Ovary (tissue), 10 donors: ENCODE measurements at places on chromosomes 11 and 22. TPM values are rescaled to one million over a fixed set of nuclear protein-coding genes. Genes with fewer than 3 reads are reported as not detected.

- no peaks in the 10 kb centered on the region for H3K27me3 ChIP-seq
- no peaks in the 10 kb centered on the region for H3K36me3 ChIP-seq
- DNase-seq: no peak
- no peaks in the 10 kb centered on the region for H3K4me1 ChIP-seq
Observed at GRCh38 chr11:112042161-112042960, 17.2 kb downstream of the DLAT start.

GRCh38 chr11:58919980-58920379 is 19.3 kb upstream of the GLYATL1 start:
- H3K27me3 ChIP-seq: no peaks in the 10 kb centered on the region
- no peak for DNase-seq
- no peaks in the 10 kb centered on the region for H3K4me1 ChIP-seq
- no peak overlapping the region for H3K27ac ChIP-seq

GRCh38 chr22:49613511-49614270 is 214.0 kb downstream of the BRD1 start:
- no peaks in the 10 kb centered on the region for H3K27me3 ChIP-seq
- DNase-seq: no peak
- H3K4me3 ChIP-seq: no peak overlapping the region
- no peaks in the 10 kb centered on the region for H3K4me1 ChIP-seq

- DNase-seq: no peak
- no peaks in the 10 kb centered on the region for H3K27me3 ChIP-seq
- no peak overlapping the region for H3K4me3 ChIP-seq
Observed at GRCh38 chr11:15967966-15968365, 388.4 kb downstream of the SOX6 start.

GRCh38 chr11:71279916-71280645 is 27.7 kb upstream of the SHANK2 start:
- no peaks in the 10 kb centered on the region for H3K36me3 ChIP-seq
- H3K27ac ChIP-seq: no peak overlapping the region
- DNase-seq: no peak
- H3K4me1 ChIP-seq: no peaks in the 10 kb centered on the region

DNA sequence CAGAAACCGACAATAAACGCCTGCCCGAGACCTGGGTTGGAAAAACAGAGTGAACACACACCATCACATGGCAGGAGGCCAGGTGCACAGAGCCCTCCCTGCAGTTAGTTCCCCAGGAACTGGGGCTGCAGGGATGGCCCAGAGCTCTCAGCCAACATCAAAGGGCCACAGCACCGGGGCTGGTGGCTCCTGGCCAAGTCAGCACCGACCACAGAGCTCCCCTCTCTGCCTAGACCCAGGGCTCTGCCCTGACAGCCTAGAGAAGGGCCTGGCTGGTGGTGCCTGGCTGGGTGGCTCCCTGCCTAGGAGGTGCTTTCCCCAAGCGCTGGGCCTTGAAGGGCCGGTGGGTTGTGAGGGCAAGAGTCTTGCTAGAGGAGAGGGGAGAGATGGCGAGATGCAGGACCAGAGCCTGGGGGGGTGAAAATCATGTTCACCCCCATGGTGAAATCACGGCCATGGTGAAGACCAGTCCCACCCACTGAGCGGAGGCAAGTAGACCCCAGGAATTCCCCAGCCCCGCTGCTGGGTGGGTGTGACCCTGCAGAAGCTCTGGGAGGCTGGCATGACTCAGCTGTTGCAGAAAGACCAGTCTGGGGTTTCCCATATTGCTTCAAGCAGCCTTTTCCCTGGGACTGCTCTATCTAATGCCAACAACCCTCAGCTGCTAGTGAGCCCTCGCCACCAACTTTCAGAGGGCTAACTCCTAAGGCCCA is 7.2 kb upstream of the BID start:
- H3K27ac ChIP-seq: no peak overlapping the region
- no peaks in the 10 kb centered on the region for H3K27me3 ChIP-seq
- H3K36me3 ChIP-seq: no peaks in the 10 kb centered on the region
- peaks cover 9% of the 10 kb centered on the region for H3K4me1 ChIP-seq

DNA sequence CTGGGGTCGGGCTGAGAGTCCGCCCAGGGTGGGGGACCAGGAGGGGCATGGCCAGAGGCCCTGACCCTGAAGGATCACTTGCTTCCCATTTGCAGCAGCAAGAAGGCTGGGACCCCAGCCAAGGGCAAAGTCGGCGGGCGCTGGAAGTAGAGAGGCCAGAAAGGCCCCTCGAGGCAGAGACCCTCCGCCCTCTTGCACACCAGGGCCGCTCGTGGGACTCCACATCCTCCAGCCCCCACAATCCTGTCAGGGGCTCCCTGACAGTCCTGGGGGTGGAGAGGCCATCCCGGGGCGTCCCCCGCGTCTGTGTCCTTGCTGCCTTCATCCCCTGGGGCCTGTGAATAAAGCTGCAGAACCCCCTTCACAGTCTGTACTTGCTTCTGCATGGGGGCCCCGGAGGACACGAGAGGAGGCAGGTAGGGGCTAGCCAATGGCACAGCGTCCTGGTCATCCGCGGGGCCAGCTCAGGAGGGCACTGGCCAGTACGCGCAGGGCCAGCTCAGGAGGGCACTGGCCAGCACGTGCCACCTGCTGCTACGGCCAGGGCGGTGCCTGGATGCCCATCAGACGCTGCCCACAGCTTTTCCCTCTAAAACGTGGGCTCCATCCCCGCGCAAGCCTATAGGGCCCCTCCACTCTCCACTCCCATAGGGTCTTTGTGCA is 8.7 kb upstream of the MRPL23 start:
- DNase-seq: no peak
- no peak overlapping the region for H3K4me3 ChIP-seq
- H3K36me3 ChIP-seq: no peaks in the 10 kb centered on the region
- no peak overlapping the region for H3K27ac ChIP-seq
- H3K27me3 ChIP-seq: no peaks in the 10 kb centered on the region

GRCh38 chr11:72774499-72774898 is 19.3 kb downstream of the STARD10 start:
- no peak overlapping the region for H3K27ac ChIP-seq
- peaks cover 3% of the 10 kb centered on the region for H3K4me1 ChIP-seq
- no peaks in the 10 kb centered on the region for H3K27me3 ChIP-seq
- DNase-seq: no peak

DNA sequence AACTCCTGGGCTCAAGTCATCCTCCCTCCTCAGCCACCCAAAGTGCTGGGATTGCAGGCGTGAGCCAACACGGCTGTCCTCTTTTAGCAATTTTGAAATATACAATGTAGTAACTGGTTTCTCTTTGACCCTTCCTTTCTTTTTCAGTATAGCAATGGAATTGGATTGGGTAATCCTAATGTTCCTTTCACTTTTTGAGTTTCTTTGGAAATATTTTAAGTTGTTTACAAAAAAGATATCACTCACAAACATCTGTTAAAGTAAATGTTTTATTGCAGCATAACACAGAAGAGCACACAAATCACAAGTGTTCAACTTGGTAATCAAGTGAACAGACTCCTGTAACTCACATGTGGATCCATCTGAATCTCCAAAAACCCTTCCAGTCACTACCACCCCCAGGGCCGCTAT is 44.6 kb upstream of the EP300 start:
- no peak for DNase-seq
- H3K27me3 ChIP-seq: no peaks in the 10 kb centered on the region
- H3K36me3 ChIP-seq: no peaks in the 10 kb centered on the region
- peaks cover 7% of the 10 kb centered on the region for H3K4me1 ChIP-seq
- H3K4me3 ChIP-seq: no peak overlapping the region
- no peak overlapping the region for H3K27ac ChIP-seq

- no peak overlapping the region for H3K4me3 ChIP-seq
- H3K36me3 ChIP-seq: no peaks in the 10 kb centered on the region
- H3K27me3 ChIP-seq: no peaks in the 10 kb centered on the region
Observed at GRCh38 chr22:29112681-29113080, 39.8 kb downstream of the KREMEN1 start.

- peak; percentile 95 for DNase-seq
- H3K36me3 ChIP-seq: no peaks in the 10 kb centered on the region
- no peaks in the 10 kb centered on the region for H3K27me3 ChIP-seq
Observed at GRCh38 chr11:126359431-126360048, 4.1 kb downstream of the ST3GAL4 start.

- no peaks in the 10 kb centered on the region for H3K36me3 ChIP-seq
- H3K27me3 ChIP-seq: no peaks in the 10 kb centered on the region
- H3K27ac ChIP-seq: no peak overlapping the region
- no peak overlapping the region for H3K4me3 ChIP-seq
- DNase-seq: no peak
- peaks cover 2% of the 10 kb centered on the region for H3K4me1 ChIP-seq
Observed at GRCh38 chr11:12042215-12042676, 33.8 kb upstream of the DKK3 start.

- H3K36me3 ChIP-seq: no peaks in the 10 kb centered on the region
- peaks cover 17% of the 10 kb centered on the region for H3K4me1 ChIP-seq
- no peak for DNase-seq
- no peak overlapping the region for H3K27ac ChIP-seq
Observed at GRCh38 chr22:20931126-20931654, 14.0 kb downstream of the CRKL start.

- DNase-seq: no peak
- no peak overlapping the region for H3K4me3 ChIP-seq
- no peaks in the 10 kb centered on the region for H3K4me1 ChIP-seq
- no peak overlapping the region for H3K27ac ChIP-seq
Observed at GRCh38 chr11:46264976-46265375, 12.5 kb upstream of the CREB3L1 start.

ACR gene
- not detected for total RNA-seq

RCOR2 gene
- 7.9 TPM for total RNA-seq

SLC25A22 gene
- total RNA-seq: 6.6 TPM

CST6 gene
- 0.48 TPM for total RNA-seq

NRXN2 gene
- 7.0 TPM for total RNA-seq

DNA sequence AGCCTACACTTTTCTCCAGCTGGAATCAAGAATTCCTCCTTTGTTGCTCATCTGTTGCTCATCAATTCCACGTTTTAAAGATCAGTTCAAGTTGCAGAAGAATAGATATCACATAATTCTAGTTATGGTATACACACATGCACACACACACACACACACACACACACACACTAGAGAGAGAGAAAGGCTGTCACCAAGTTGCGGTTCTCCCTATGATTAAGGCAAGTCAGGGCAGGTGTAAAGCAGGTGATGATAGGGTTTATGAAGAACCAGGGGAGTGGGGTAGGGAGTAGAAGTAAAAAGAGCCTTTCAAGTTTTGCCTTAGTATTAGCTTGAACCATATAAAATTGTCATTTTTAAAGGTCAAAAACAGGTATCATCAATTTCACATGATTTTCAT is 31.7 kb upstream of the TMPRSS4 start:
- H3K36me3 ChIP-seq: no peaks in the 10 kb centered on the region
- H3K4me1 ChIP-seq: no peaks in the 10 kb centered on the region
- H3K27ac ChIP-seq: no peak overlapping the region

DNA sequence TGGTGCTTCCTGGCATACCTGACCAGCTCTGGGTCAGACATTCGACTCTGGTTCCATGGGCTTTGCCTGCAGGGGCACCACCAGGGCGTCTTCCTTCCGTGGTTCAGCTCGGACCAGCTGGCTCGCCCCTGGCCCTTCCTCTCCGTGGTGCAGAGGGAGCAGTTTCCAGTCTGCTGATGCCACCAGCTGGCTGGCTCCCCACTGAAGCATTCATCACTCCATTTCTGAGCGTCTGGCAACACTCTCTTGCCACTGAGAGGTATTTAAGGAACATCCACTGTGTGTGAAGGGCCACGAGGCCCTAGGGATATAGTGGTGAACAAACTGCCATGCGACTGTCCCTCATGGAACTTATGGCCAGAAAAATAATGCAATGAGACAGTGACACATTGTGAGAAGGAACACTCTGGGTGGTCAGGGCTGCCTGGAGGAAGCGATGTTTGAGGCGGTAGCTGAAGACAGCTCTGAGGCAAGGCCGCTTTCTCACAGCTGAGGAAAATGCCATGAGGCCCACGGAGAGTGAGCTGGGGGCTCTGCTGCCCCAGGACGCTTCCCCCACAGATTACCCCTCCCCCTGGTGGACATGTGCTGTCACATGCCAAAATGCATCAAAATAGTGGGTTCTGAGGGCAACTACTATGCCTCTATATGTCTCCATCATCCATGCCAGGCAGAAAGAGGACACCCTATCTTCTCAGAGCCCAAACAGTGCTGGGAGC is 44.9 kb upstream of the ARFGAP3 start:
- no peak overlapping the region for H3K27ac ChIP-seq
- H3K4me1 ChIP-seq: peaks cover 25% of the 10 kb centered on the region
- no peaks in the 10 kb centered on the region for H3K36me3 ChIP-seq
- H3K27me3 ChIP-seq: no peaks in the 10 kb centered on the region
- no peak for DNase-seq

OR5B21 gene
- total RNA-seq: not detected

DNA sequence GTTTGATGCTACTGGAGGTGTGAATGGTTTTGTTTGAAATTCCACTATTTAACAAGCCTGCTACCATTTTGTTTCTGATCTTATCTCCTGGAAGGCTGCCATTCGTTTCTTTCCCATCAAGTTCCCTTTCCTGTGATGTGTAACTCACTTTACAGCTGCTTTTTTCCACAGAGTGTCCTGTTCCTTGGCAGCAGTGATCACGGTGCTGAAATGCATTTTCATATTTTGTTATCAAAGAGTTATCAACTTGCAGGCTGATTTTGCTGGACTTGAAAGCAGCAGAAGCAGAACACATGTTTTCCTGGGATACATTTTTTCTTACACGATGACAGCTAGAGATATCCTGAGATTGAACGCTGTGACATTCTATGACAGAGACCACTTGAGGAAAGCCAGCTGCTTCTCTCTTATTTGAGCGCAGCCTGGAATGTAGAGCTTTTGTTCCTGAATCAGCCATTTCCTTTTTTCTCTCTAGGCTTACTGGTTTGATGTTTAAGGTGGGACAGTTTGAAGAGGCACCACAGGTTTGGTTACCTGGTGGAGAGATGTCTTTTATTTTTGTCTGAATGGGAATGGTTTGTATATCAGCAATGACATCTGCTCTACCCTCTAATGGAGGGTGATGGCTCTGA is 34.7 kb downstream of the PRR14L start:
- H3K4me3 ChIP-seq: no peak overlapping the region
- H3K27ac ChIP-seq: no peak overlapping the region
- H3K36me3 ChIP-seq: no peaks in the 10 kb centered on the region
- no peak for DNase-seq

GRCh38 chr22:45960477-45961386 is 16.2 kb downstream of the WNT7B start:
- H3K27me3 ChIP-seq: no peaks in the 10 kb centered on the region
- no peaks in the 10 kb centered on the region for H3K4me1 ChIP-seq
- H3K4me3 ChIP-seq: no peak overlapping the region
- no peak for DNase-seq
- no peak overlapping the region for H3K27ac ChIP-seq

GRCh38 chr11:1360835-1361357 is 28.8 kb upstream of the BRSK2 start:
- H3K27ac ChIP-seq: no peak overlapping the region
- no peaks in the 10 kb centered on the region for H3K36me3 ChIP-seq
- no peaks in the 10 kb centered on the region for H3K4me1 ChIP-seq
- H3K27me3 ChIP-seq: no peaks in the 10 kb centered on the region
- H3K4me3 ChIP-seq: no peak overlapping the region

- no peaks in the 10 kb centered on the region for H3K36me3 ChIP-seq
- no peak overlapping the region for H3K4me3 ChIP-seq
- H3K27me3 ChIP-seq: no peaks in the 10 kb centered on the region
Observed at GRCh38 chr11:110828086-110828485, 115.8 kb upstream of the ARHGAP20 start.
